CD4-positive, alpha-beta T cell treated with Interferon gamma for 1 hour (primary cell): ENCODE measurements at places on chromosomes 2 and 18.

GRCh38 chr2:173647681-173648311, 293.1 kb downstream of the CDCA7 start:
- DNase-seq, result no peak

GRCh38 chr2:192146069-192147015, 48.4 kb downstream of the TMEFF2 start:
- no peak for DNase-seq

GRCh38 chr2:6896930-6897759, 19.6 kb downstream of the RSAD2 start:
- no peak for DNase-seq

- DNase-seq, result no peak
Measured at GRCh38 chr2:213004197-213004821, 147.1 kb downstream of the IKZF2 start.

DNA sequence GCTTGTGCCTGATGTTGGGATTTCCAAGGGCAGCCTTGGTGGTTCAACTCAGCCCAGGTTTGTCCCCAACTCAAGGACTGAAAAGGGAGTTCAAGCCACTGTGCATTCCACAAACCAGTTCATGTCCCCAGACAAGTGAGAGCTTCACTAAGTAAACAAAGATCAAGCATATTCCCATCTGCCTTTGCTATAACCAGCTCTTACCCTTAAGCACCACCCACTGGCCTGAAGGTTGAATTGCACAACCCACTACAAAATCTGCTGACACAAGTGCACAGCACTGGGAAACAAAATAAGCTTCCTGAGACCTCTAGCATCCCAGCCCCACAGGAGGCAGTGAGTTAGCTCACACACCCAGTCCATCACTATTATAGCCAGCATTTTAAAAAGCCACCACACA, 516.7 kb downstream of the NR4A2 start:
- no peak for DNase-seq

- no peak for DNase-seq
Measured at GRCh38 chr18:79317703-79318102, 78.0 kb upstream of the NFATC1 start.

GRCh38 chr18:62399781-62400308, 74.7 kb downstream of the TNFRSF11A start:
- DNase-seq, result no peak

- no peak for DNase-seq
Measured at GRCh38 chr2:9378433-9379390, 44.6 kb downstream of the ITGB1BP1 start.
